Tongue (tissue), 3 donors: ENCODE measurements at places on chromosomes 12 and 14.
A peak's percentile ranks its signal among the peaks of the same experiment; 100 is the strongest.

DNA sequence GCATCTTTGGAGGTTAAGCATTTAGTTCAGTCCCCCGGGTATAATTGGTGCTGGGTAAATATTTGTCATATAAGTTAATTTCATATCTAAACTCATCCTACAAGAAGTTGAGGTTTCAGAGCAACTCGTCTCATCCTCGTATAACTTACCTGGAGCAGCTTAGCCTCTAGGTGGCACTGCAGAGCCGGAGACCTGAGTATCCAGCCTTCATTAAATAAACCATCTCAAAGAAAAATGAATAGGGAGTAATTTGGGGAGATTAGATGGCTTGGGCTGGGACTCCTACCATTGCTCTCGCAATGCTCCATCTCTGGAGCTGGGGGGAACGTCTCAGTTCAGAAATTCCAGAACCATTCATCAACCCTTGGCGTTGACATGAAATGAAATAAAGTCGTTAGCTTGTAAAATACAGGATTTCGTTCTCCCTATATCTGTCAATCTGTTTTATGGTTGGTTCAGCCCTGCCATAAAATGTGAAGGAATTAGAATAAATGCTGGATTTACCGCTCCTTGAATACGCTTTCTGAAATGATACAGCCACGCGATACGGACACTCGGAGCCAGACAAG lies 122.9 kb upstream of the TMEM132D start:
- DNase-seq = peak; percentile 66

- no peak for DNase-seq
Observed at GRCh38 chr12:75137896-75138295, 71.7 kb downstream of the KCNC2 start.

GRCh38 chr12:21438643-21439042 lies 1.2 kb downstream of the PYROXD1 start:
- DNase-seq = peak; percentile 9

GRCh38 chr14:70713096-70713495 lies 71.4 kb downstream of the TTC9 start:
- DNase-seq = no peak

- DNase-seq = peak; percentile 48
Observed at GRCh38 chr12:67517181-67517887, 131.2 kb upstream of the DYRK2 start.

GRCh38 chr14:86050072-86050683 lies 520.2 kb downstream of the FLRT2 start:
- no peak for DNase-seq

- DNase-seq = no peak
Observed at GRCh38 chr12:182381-182892, 31.5 kb downstream of the SLC6A12 start.

DNA sequence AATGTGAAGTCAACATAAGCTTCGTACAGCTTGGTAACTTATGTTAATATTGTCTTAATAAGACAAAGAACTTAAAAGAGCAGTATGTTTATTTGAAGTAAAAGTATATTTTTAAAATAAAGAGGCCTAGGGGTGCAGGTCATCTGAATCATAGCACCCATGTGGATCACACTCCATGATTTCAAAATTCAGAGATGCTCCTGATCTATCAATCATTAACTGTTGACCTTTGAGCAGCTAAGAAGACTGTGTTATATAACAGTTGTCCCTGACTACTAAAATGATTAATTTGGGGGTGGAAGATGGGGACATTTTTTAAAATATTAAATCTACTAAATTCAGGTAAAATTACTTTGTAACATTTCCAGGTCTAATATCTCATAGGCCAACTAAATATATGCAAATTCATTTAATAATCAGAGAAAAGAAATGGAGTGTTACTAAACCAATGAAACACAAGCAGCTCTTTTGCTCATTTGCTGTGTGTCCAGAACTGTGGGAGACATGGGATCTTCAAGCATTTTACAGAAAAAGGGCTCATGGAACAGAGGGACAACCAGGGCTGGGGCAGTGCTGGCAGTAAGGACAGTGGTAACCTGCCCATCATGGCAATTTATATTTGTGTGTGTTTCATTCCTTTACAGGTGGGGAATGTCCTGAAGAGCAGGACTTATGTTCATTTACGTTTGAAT lies 120.7 kb upstream of the PCED1B start:
- no peak for DNase-seq

- peak; percentile 33 for DNase-seq
Observed at GRCh38 chr12:111368291-111368787, 556 bp downstream of the PHETA1 start.

GRCh38 chr14:81435391-81436295 lies 35.5 kb upstream of the STON2 start:
- DNase-seq = peak; percentile 76

GRCh38 chr12:30440826-30441602 lies 254.7 kb downstream of the IPO8 start:
- DNase-seq = peak; percentile 29

GRCh38 chr12:45439039-45439438 lies 223.1 kb downstream of the ANO6 start:
- no peak for DNase-seq

- no peak for DNase-seq
Observed at GRCh38 chr12:71431991-71432390, 7.6 kb upstream of the LGR5 start.

DNA sequence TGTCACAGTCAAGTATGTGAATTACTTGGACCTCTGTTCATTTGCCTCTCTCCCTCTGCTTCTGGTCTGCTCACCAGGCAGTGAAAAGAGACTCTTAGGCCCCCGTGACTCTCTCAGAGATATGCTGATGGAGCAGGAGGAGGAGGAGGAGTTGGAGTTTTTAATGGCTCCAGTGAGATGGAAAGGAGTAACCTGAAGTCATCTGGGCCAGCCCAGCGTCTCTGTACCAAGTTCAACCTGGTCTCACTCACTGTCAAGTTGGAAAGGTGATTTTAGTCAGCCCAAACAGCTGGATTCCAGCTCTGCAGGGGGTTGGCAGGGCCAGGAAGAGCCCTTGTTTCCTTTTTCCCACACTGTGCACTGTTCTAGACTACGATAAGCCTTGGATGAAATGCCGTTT lies 48.6 kb downstream of the SH2B3 start:
- no peak for DNase-seq

DNA sequence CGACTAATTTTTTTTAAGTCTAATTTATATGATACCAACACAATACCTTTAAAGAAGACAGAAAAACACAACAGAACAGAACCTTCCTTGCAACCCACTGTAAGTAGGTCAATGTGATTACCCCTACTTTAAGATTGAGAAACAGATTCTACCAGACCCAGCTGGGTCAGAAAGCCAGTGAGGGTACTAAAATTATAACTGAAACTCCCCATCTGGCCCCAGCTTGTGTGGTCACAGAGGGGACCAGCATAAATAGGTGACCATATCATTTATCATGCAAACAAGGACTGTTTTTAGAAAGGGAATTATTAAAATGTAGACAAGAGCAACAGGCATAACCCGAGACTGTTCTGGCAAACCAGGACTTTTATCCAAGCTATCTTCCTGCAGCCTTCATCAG lies 30.1 kb upstream of the FRMD6 start:
- DNase-seq = no peak

- DNase-seq = no peak
Observed at GRCh38 chr14:78240567-78240966, 70.4 kb downstream of the NRXN3 start.

DNA sequence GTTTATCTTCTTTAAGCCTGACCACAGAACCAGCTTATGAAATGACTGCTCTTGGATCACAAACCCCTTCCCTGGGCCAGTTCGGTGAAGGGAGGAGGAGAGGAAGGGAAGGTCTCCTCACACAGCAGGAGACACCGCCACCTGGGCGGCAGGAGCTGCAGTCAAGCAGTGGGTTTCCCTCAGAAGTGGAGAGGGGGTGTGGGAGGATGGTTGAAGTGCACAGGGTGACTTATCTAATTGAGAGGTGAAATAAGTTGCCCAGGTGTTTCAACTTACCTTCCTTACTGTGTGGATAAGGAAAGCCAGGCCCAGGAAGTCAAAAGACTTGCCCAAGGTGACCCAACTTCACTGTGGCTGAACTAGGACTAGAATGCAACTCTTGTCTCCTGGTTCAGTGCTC lies 106.8 kb downstream of the EGLN3 start:
- DNase-seq = no peak

DNA sequence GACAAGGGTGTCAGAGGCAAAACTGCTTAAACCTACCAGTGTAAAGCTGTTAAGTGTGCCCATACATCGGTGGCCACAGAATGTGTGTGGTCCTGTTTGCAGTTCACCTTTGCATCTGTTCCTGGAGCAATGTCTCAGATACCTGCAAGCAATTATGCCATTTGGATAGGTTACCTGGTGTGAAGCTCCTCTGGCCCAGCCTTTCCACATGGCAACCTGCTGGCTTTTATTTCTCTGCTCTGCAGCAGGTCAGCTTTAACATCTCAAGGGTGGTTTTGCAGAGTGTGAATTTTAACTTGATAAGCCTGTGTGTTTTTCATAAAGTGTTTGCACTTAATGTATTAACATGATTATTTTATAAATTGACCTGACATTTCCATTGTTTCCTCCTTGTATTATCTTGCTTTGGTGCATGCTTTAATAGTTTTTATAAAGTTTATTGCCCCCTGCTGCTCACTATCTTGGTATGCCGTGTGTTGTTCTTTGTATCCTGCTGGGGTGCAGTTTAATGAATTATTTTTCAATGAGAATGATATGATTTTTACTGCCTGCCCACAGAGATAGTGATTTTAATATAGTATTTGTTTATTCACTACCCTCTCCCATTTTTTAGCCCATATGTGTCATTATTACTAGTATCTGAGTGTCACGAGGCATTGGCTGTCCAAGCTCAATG lies 403.8 kb downstream of the NPAS3 start:
- DNase-seq = no peak

GRCh38 chr12:23684121-23684520 lies 265.3 kb downstream of the SOX5 start:
- DNase-seq = no peak

- DNase-seq = no peak
Observed at GRCh38 chr12:66058554-66058953, 72.0 kb downstream of the LLPH start.

GRCh38 chr12:43856972-43857371 lies 21.1 kb downstream of the TMEM117 start:
- no peak for DNase-seq

DNA sequence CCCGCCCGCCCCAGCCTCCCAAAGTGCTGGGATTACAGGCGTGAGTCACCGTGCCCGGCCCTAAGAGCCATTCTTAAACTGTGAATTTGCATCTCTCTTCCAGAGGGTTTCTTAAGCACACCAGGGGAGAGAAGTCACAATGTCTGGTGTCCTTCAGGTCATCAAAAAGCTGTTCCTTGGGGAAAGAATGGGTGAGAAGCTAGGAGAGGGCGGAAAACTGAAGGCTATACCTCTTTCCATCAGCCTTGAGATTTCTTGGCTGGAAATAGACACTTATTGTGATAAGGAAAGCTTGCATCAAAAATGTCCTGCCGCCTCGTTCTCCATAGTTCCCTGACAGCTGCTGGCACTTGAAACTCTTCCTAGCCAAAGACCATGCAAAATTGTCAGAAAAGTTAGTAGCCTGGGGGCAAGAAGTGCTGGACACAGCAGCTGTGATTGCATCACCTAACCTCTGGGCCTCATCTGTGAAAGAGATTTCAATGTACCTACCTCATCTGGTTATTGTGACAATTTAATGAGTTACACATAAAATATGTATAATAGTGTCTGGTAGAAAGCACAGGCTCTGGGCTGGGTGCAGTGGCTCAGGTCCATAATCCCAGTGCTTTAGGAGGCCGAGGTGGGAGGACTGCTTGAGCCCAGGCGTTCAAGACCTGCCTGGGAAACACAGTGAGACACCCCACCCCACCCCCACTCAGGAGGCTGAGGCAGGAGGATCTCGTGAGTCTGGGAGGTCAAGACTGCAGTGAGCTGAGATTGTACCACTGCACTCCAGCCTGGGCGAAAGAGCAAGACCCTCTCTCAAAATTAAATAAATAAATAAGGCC lies 9.7 kb upstream of the UBC start:
- no peak for DNase-seq

DNA sequence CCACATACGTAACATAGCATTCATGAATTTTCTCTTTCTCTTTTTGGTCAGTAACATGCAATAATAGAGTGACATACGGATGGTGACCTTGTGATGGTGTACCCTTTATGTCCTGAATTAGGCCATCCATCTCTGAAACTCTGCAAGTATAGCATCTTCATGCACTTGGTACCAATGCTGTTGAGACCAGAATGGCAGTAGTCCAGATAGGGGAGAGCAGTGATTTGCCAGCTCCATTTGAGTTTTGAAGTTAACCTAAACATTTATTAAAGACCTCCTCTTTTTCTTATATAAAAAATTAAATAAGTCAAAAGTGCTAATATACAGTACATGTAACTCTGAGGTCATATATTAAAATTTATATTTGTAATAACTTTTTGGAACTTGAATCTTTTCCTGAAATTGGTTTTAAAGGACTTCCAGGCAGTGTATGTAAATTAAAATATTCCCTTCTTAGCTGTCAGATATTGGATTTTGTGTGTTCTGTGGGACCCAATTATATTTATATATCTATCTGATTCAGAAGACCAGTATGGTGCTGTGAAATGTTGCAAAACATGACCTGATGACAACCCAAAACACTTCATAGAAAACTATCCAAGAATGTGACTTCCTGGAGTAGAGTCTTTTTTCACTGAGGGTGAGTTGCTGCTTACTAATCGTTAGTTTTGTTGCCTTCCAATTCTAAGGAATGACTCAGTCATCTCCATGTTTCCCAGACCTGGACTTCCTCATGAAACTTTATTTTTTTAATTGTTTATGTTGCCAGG lies 3.5 kb downstream of the ELK3 start:
- DNase-seq = no peak

GRCh38 chr12:110932046-110932445 lies 11.7 kb upstream of the MYL2 start:
- peak; percentile 22 for DNase-seq

DNA sequence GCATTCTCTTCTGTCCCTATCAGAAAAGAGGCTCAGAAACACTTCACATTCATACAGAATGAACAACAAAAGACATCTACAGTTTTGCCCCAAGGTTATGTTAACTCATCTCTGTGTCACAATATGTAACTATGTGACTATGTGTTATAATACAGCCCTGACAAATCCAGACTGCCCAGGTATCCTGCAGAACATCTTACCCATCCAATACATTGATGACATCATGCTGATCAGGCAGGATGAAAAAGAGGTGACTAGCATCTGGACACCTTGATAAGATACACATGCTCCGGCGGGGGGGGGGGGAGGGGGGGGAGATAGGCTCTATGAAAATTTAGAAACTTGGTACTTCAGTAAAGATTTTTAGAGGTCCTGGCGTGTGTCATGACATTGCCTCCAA lies 8.3 kb upstream of the GNS start:
- DNase-seq = no peak

- no peak for DNase-seq
Observed at GRCh38 chr14:105315211-105315721, 718 bp downstream of the PACS2 start.

DNA sequence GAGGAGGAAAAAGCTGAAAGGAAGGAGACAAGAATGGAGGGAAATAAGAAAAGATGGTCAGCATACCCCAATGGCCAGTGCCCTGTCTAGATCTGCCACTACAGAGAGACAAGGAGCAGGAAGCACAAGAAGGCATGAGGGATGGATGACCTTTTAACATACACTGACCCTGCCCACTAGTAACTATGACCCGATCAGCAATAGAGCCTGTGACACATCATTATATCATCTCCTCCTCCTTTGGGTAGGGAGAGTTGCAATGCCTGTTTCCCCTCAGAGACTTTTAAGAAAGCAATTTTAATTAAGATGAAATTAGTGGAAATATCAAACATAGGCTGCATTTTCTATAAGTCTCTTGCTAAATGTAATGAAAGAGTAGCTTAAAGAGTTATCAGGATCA lies 4.7 kb upstream of the SLC2A13 start:
- DNase-seq = no peak
